AG09319 (cell line): ENCODE measurements at places on chromosomes 11 and 22.

GRCh38 chr11:95976550-95976949 is 52.6 kb upstream of the MTMR2 start:
- DNase-seq, result no peak

DNA sequence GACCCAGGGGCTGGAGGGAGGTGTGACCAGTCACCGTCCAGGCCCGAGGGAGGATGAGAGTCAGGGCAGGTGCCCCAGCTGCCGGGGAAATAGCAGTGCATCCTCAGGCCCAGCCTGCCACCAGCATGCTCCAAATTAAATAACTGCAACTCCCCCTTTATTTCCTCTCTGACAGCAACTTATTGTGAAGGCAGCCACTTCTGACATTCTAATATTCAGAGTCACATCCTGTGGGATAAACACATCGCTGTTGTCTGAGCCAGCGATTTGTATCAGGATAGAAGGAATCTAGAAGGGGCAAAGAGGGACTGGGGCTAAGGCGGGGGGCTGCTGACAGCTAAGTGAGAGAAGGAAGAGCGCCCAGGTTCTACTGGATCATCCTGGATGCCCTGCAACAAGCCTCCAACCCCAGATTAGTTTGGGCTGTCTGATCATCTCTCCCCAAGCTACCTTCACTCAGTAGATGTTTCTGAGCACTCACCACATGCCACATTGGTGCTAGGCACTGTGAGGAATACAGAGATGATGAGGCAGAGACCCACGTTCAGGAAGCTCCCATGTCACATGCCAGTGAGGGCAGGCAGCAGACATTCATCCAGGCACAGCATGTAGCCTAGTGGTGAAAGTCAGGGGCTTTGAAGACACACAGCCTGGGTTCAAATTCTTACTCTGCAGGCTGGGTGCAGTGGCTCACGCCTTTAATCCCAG is 214.1 kb downstream of the BUD13 start:
- DNase-seq, result no peak

DNA sequence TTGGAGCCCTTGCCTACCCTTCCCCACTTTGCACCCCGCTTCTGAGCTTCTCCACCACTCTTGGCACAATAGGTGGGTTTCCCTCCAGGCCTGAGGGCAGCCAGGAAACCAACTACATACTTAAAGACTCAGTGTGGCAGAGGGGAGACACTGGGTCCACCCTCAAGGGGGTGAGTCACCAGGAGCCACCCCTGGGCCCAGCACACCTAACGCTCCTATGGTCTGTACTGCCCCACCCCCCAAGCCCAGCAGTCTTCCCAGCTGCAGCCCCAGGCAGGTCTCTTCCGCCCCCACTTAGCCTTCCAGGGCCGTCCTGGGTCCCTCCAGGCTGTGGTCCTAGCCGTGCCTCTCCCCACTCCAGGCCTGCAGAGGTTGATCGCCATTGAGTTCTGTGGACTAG is 3.2 kb upstream of the TMPRSS13 start:
- no peak for DNase-seq

- no peak for DNase-seq
Observed at GRCh38 chr11:60950933-60951605, 907 bp downstream of the SLC15A3 start.

DNA sequence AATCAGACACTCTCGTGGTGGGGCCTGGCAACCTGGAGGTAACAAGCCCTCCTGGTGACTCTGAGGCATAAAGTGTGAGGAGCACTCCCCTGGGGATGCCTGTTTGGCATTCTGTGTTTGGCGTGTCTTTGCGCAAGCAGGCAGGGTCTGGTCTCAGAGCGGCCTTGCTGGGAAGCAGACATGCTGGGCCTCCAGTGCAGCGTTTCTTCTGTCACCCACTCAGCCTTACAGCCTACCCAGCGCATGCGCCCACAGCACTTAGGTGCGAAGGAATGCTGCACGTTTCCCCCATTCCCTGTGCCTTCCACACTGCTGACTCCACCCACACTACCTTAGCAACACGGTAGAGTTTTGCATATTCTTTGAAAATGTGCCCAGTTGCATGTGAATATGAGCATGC is 7.4 kb upstream of the CXCR5 start:
- no peak for DNase-seq

- no peak for DNase-seq
Observed at GRCh38 chr11:119772641-119773415, 43.8 kb upstream of the NECTIN1 start.

DNA sequence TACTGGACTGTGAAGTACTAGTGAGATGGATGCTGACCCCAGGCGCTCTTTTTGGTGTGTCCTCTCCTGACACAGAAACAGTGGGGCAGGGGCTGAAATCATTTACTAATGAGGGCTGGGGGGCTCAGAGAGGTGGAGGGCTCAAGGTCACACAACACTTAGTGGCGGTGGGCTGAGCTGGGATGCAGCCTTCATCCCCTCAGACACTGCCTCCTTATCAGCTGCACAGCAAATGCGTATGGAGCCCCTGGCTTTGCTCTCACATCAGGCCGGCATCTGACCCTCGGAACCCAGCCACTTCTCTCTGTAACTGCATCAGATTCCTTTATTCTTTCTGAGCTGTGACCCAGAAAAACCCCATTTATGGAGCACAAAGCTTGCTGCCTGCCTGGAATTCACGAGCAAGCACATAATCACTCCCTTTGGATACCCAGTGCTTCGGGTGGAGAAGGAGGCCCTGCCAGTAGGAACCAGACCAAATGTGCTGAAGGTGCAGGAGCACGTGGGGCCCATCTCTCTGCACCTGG is 736.6 kb downstream of the TBC1D22A start:
- no peak for DNase-seq

GRCh38 chr11:74633406-74634393 is 41.3 kb downstream of the POLD3 start:
- no peak for DNase-seq

GRCh38 chr11:88435415-88435814 is 97.9 kb upstream of the CTSC start:
- no peak for DNase-seq

- DNase-seq, result no peak
Observed at GRCh38 chr11:3824714-3825472, 15.9 kb downstream of the RHOG start.

- no peak for DNase-seq
Observed at GRCh38 chr11:130749216-130749615, 167.1 kb downstream of the SNX19 start.

DNA sequence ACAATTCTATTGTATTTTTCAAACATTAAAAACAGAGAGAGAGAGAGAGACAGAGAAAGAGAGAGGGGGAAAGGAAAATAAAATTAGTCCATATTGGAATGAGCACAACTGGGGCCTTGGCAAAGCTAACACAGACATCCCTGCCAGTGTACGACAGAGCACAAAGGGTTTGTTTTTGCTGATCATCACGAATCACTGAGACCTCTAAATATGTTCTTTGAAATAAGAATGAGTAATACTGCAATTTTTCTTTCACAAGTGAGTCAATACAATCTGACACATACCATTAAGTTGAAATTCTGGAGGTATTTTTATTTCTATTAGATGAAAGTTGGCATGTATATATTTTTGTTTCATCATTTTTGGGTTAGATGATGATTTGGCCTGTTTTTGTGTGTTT is 27.0 kb upstream of the LRRC4C start:
- DNase-seq, result no peak

DNA sequence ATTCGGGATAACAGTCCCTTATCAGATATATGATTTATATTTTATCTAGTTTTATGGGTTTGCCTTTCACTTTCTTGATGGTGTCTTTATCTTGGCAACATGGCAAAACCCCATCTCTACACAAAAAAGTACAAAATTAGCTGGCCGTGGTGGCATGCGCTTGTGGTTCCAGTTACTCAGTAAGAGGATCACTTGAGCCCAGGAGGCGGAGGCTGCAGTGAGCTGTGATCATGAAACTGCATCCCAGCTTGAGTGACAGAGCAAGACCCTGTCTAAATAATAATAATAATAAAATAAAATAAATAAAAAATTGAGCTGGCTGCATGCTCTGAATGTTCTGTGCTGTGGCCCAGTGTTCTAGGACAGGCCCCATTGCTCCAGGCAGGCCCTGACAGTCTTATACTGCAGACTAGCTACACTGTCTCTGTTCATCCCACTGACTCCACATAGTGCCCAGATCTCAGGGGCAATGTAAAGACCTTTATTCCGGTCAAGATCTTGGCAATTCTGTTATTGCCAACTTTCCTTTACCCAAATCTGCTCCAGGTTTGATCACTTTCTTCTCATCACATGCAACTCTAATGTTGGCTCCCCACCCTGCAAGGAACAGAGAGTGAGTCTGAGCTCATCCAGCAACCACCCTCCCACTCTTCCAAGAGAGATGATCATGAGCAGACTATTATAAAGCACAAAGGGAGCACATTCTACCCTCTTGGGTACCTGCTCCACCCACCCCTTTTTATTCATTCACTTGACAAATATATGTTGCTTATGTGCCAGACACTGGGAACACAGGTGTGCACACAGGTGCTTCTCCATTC is 8.8 kb downstream of the HSPA8 start:
- no peak for DNase-seq

DNA sequence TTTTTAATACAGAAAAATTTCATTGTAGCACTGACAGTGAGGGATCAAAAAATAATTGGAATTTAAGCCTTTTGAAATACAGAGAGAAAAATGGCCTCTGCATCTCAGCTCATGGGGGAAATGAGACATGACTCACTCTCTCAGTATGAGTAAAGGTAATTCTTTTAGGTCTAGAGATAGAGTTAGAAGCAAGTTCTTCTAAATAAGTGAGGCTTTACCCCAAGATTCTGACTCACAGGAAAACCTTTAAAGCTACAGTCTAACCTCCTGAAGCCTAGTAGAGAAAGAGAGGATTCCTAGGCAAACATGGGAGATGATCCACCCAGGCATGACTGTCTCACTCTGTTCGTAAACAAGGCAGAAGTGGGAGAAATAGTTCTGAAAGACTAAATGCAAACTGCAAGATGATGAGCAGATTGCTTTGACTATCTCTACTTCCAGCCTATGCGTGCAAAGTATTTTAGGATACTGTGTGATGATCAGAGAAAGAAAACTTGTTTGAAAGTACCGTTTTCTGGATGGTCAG is 1003.3 kb upstream of the CCDC90B start:
- no peak for DNase-seq

GRCh38 chr11:68912254-68912653 is 8.6 kb downstream of the IGHMBP2 start:
- no peak for DNase-seq

DNA sequence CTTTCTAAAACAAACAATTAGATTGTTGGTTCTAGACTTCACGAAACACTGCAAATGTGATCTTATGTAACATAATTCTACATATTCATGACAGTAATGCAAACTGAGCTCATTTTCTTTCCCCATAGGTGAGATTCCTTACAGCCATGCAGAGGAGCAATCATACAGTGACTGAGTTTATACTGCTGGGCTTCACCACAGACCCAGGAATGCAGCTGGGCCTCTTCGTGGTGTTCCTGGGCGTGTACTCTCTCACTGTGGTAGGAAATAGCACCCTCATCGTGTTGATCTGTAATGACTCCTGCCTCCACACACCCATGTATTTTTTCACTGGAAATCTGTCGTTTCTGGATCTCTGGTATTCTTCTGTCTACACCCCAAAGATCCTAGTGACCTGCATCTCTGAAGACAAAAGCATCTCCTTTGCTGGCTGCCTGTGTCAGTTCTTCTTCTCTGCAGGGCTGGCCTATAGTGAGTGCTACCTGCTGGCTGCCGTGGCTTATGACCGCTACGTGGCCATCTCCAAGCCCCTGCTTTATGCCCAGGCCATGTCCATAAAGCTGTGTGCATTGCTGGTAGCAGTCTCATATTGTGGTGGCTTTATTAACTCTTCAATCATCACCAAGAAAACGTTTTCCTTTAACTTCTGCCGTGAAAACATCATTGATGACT is 1.5 kb downstream of the OR9G1 start:
- DNase-seq, result no peak

DNA sequence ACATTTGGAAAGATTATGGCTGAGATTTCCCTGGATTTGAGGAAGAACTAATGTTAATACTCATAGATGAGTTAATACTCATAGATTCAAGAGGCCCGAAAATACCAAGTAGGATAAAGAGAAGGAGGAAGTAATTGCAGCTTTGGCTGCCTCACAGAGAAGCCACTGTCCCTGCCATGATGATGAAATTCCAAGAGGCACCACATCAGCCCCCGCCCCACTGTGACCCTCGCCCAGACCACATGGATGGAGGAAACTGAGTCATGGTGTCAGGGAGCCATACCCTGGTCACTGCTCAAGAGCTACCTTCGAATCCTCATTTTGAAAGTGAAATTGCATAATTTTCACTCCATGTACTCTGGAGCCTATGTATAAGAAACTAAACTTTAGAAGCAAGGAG is 92.9 kb upstream of the SLC22A12 start:
- no peak for DNase-seq

DNA sequence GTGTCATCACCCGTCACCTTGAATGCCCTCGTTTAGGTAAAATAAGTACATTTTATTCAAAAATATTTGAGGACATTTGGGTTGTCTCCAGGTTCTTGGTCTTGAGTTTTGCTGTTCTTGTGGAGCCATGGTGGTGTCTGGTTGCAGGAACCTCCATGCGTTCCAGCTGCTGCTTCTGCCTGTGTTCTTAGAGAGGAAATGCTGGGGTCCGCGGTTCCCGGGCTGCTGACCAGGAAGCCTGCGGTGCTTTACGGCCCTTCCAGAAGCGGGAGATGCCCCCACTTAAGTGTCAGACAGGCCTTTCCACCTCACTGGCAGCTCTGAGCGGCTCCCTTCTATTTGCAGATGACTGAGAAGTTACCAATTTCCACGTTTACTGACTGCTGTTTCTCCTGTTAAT is 66.8 kb downstream of the LRP5 start:
- no peak for DNase-seq

GRCh38 chr11:17986007-17986710 is 26.7 kb downstream of the SERGEF start:
- DNase-seq, result peak; percentile 65

GRCh38 chr11:129639300-129639699 is 176.3 kb upstream of the TMEM45B start:
- DNase-seq, result peak; percentile 54

DNA sequence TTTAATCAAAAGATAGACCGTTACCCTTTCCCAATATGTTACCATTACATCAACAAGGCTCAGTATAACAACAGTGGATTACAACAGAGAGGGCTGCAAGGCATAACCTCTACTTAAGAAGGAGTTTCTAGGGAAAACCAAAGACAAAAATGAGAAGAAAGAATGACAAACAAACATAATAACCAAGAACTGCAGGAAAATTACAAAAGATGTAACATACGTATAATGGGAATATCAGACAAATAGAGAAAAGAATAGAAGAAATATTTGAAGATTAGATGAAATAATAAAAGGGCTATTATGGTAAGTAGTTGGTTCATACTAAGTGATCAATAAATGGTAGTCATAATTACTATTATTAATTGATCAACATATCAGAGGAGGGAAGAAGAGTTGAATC is 39.1 kb downstream of the SPON1 start:
- DNase-seq, result no peak

DNA sequence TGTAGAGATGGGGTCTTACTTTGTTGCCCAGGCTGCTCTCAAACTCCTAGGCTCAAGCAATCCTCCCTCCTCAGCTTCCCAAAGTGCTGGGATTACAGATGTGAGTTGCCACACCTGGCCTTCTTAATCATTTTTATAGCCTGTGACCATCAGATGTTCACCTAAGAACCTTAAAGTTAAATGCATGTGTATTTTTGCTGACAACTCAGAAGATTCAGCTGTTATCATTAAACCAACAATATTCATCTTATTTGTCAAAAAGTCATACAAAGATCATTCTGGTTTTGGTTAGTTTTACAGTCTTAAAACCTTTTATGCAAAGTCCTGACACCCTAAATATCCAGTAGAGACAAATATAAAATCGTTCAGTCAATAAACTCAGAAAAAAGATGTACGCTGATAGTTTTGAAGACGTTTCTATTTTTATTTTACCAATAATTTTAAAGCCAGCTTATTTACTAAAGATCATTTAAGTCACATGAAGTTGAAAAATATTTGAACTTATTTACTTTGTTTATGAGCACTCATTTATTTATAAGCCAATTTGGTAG is 22.2 kb downstream of the CLDN5 start:
- DNase-seq, result no peak
